ENCODE measurements at places on chromosomes 2 and 18.

DNA sequence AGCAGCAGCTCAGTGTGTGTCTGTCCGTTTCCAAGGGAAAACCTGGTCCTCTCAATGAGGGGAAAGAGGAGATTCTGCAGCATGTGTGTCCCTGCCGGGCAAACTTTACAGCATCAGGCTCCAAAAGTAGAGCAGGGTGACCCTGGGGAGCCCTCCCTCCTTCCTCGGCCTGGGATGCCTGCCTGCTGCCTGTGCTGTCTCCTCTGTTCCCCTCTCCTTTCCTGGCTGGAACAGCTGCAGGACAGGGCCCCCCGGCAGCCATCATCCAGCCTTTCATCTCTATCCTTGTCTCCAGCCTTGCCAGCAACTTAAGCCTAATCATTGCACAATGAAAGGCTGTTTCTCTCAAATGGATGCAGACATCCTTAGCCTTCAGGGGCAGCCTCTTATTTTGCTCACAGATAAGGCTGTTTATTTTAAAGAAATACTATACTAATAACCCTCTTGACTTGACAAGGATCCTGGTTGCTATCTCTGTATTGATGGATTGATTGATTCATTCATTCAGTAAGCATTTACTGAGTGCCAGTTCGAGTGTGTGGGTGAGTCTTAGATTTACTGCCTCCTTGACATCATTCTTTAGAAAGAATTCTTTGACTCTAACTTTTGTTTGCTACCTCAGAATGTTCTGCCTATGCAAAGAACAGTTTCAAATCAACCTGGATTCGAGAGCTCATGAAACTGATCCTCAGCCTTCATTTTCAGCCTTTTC is 40.6 kb upstream of the EDAR start:
- DNase-seq: no peak

DNA sequence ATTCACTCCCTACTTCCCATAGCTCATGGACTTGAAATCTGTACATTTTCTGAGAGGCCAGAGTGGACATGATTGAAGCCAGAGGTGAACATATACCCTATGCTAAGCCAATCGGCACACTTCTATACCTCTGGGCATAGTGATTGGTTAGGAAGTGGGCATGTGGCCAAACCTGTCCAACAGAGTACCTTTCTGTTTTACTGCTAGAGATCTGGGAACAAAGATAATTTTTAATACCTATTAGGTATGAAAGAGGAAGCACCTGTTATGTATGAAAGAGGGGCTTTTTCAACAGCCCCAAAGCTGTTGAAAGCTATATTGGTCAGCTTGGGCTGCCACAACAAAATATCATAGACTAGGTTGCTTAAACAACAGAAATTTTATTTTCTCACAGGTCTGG is 27.7 kb downstream of the METTL8 start:
- DNase-seq: no peak

GRCh38 chr2:8986327-8986976 is 17.0 kb downstream of the MBOAT2 start:
- no peak for DNase-seq

DNA sequence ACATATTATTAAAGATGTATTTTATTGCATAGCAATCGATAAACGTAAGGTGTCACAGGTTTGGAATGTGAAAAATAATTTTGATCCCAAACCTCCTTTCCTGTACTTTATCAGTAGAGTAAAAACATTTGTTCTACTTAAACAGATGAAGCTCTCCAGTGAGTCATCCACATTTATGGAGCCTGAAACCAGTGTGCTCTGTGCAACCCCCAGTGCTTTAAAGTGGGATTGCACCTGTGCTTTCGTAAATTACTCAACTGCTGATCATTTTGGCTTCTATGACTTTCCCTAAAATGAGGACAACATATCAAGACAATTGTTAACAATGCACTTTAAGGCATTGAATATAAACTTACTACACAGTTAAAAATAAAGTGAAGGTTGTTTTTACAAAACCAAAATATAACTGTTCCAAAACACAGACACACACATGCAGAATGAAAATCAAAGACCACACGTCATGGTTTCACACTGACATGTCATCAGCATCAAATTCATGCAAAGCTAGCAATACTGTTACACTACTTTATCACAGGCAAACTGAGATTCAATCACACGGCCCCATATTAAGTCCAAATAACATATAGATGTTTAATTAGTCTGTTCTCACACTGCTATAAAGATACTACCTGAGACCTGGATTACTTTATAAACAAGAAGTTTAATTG is 9.7 kb downstream of the TMEM18 start:
- DNase-seq: no peak

DNA sequence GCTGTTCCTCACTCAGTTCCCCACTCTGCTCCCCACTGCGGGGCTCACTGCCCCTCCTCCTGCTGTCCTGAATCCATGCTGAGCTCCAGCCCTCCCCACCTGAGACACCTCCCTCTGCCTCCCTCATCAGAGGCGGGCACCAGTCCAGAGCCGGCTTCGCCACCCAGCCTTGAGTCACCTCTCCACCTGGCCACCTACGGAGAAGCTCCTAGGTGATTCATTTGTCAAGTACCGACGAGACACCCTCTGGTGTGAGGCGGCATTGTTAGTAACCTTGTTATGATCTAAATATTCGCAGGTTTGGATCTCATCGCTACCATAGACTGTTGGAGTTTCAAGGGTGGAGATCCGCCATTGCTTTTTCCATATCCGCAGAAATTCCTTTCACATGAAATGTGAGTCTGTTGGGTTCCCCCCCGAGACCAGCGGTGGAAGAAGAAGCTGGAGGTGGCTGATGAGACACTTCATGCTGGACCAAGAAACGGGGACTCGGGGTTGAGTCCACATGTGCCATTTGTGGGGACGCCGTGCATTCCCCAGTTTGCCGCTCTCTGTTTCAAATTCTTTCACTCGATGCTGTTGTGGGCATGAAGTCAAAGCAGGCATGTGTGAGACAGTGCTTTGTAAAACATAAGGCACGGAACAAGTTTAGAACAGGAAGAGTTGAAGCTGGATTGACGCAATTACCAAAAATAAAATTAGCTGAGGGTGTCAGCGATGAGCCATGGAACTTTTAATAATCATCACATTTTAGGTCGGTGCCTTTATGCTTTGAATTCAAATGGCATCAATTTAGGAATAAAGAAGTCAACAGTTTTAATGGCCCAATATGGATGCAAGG is 259.8 kb upstream of the HDAC4 start:
- no peak for DNase-seq

DNA sequence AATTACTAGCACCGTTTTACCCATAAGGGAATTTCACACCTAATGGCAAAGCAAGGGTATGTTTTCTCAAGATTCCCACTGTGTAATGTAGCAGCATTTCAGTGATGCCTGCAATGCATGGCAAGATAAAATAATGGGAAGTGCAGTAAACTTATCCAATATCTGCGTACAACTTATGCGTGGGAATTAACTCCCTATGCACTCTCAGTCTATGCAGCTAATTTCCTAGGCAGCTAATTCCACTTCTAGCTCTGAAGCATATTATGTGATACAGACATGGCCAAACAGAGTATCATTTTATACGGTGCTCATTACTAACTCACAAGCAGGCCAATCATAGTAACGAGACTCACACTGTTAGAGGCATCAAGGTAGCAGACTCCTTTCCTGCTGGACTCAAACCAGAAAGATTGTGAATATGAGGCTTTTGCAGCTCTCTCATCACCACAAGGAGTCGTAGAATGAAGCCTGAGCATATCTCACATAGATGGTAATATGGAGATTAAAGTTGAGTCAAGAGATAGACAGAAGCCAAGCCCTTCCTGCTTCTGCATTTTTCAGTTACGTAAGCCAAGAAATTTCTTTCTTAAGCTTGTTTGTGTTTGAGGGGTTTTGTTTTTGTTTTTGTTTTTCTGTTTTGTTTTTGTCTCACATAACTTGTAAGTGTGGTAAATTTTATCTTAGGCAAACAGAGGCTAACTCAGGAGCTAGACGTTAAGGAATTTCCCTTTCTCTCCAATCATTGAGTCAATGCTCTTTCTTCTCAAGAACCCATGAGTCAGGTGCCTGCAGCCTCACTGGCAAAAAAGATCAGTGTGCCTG is 34.8 kb upstream of the ITGAV start:
- no peak for DNase-seq

- DNase-seq: no peak
These were observed 10.6 kb upstream of the MOCOS start for GRCh38 chr18:36176711-36177110.

DNA sequence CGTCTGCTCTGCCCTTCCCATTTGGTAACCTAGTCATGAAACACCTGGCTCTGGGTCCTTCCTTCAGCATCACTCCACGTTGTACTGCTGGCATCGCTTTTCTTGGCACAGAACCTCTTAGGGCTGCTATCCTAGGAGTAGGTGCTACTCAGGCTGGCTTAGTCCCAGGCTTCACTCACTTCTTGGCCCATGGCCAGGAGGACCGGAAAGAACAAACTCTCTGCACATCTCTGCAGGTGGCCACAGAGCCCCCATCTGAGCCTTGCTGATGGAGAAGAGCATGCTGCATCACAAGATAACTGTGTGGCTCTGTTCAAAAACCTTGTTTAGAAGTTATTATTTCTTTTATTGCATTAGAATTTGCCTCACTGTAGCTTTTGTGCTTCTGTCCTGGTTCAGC is 447.2 kb upstream of the TNP1 start:
- DNase-seq: peak; percentile 1

DNA sequence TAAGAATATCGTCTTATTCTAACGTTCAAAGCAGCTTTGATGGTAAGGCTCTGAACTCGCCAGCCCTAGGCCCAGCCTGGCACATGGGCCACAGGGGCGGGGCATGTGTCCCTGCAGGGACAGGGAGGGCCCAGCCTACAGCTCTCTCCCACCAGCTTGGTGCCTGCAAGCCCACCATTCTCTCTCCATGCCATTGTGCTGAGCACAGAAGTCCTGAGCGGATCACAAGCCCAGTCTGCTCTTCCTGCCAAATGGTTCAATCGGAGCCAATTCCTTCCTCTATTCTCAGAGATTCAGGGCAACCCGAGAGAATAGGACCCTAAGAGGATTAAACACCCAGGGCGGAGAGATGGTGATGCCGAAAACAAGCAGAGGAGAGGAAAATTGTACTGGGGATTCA is 50.3 kb upstream of the APCDD1 start:
- no peak for DNase-seq

DNA sequence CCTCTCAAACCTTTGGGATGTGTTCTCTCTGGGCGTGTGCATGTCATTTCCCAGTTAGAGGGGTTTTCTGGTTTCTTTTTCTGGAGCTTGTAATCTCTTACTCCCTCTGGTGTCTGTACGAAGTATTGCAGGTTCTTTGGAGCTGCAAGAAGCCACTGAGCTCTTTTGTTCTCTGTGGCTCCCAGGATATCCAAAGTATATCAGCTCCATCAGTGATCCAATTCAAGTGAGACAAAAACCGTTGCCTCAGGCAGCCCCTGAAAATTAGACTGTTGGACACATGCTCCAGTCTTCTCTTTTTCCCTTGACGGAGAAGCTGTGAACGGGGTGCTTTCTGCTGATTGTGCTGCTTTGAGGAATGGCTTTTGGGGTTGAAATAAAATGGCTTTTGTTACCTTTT is 59.0 kb upstream of the LDLRAD4 start:
- peak; percentile 46 for DNase-seq

GRCh38 chr2:20496076-20496872 is 49.4 kb downstream of the RHOB start:
- no peak for DNase-seq

- DNase-seq: no peak
These were observed 3.4 kb downstream of the SERPINB2 start for GRCh38 chr18:63890950-63891304.

DNA sequence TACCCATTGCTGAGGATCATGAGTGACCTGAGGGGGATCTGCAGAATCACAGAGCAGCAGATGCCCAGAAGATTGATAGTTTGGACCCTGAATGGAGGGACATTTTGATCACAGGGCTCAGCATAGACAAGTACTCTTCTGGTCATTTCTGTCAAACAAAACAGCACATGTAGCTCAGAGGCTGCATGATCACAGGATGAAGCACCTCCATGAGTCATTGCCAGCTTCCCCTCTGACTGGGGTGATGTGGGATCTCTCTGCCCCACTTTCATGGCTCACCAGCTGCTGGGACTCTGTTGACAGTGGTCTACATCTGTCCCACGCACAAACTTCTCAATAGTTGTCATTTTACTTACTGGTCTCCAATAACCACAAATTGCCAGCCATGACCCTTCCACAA is 264.1 kb downstream of the RPIA start:
- no peak for DNase-seq

GRCh38 chr2:11698009-11698922 is 28.3 kb upstream of the NTSR2 start:
- no peak for DNase-seq

GRCh38 chr2:64405581-64406406 is 48.2 kb upstream of the LGALSL start:
- no peak for DNase-seq

- no peak for DNase-seq
These were observed 70.1 kb downstream of the BCL11A start for GRCh38 chr2:60483401-60483800.

DNA sequence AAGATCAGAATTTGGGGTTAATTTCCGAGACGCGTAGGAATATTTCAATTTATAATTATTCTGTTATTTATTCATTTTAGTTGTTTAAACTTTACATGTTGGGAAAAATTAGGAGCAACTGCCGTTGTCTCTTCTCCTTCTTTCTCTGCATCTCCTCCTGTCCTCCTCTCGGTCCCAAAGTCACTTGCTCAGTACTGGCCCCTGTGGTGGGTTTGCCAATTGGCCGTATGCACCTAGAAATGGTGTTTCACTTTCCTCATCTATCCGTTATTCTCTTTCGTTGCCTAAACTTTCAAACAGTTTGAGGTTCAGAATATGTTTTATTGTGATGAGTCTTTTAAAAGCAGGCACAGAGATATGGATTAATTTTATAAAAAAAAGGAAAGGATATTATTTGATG is 517.9 kb downstream of the PLCL1 start:
- no peak for DNase-seq

DNA sequence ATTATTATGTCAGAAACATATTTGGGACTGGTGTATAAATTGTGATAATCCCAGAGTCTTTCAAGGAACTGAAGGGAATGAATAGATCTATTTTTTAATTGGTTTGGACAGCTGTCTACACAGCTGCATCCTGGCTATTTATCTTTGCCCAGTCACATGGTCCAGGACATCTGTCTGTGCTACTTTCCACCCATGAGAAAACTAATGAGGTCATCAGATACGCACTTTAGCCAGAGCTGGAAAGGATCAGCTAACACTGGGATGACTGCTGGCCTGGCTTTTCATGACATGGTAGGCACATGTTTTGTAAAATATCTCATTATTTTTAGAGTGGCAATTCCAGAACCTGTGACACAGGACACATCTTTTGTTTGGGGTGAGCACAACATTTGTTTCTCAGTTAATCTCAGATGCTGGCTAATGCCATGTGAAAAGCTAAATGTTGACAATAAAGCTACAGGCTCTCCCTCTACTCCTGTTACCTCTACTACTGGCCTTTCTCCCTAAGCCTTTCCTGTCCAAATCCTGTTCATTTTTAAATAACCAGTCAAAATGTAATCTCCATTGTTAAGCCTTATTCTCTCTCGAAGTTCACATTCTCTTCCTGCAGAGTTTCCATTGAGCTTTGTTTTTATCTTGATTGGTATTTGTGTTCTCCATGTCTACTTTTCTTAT is 500.7 kb downstream of the RIT2 start:
- DNase-seq: no peak

All from NCI-H1436 (cell line).